ENCODE measurements at places on chromosomes 12 and 14.

- peak; percentile 95 for DNase-seq
Observed at GRCh38 chr14:34650786-34651584, 21.0 kb upstream of the SNX6 start.

DNA sequence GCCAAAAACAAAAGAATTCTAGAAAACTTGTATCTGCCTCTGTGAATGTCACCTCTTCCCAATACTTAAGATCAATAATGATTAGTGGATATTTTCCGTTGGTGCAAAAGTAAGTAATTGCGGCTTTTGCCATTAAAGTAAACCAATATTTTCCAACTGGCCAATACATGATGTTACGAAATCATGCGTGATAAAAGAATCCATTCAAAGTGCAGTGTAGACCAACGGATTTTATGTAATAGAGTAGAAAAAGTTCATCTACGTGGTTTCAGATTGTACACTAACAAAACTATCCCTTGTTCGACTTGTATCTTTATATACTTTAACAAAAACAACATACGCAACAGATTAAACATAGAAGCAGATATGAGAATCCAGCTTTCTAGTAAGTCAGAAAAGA, 626 bp upstream of the ZNF268 start:
- no peak for DNase-seq

GRCh38 chr12:79409562-79409961, 281.2 kb downstream of the PAWR start:
- DNase-seq, result peak; percentile 61

GRCh38 chr12:6284273-6284672, 26.2 kb upstream of the PLEKHG6 start:
- DNase-seq, result no peak

DNA sequence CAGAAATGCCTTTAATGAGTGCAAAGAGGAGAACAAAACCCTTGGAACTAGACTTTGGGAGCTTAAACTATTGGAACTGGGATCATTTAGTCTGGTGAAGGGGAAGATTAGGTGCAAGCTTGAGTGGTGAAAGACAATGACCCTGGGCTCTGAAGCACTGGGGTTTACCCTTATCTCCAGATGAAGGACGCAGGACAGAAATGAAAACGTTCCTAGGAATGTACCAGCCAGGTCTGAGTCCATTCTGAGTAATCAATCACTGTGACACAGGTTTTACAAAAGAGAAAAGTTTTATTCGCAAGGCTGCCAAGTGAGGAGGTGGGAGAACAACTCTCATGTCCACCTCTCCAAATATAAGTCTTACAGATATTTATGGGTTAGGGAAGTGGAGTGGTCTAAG, 249.1 kb downstream of the LRIG3 start:
- peak; percentile 4 for DNase-seq

DNA sequence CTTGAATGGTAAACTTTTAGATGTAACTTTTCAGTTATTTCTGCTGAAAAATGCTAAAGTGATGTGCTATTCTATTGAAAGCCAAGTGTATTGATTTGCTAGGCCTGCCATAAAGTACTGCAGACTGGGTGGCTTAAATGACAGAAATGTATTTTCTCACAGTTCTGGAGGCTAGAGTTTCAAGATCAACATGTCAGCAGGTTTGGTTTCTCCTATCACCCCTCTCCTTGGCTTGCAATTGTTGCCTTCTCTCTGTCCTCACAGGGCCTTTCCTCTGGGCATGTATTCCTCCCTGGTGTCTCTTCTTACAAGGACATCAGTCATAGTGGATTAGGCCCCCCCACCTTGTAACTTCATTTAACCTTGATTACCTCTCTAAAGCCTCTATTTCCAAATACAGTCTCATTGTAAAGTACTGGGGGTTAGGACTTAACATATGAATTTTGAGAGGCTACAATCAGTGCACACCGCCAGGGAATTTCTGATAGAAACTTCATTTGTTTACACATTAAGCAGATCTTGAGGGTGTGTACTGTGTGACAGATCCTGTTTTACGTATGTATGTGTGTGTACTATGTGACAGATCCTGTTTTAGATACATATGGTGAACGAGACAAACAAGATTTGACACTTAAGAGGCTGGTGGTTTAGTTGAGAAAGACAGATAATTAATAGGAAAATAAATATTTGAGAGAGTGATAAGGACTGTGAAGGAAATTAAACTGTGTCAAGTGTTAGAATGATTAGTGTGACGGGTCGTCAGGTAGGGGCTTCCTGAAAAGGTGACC, 49.5 kb downstream of the ADIPOR2 start:
- peak; percentile 42 for DNase-seq

DNA sequence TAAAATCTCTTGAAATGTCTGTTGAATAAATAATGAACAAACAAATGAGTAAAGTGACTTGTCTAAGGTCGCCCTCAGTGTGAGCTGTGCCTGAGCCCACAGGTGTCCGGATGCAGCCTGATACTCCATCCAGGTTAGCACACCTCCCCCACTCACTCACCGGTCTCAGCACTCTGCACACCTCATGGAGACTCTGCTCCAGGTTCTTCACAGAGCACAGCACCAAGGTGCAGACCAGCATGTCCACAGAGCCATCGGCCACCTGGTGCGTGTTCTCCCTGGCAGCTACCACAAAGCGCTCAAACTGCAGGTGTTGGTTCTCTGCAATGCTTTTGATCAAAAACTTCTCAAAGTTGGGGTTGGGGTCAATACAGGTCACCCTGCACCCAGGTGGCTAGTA, 4.1 kb upstream of the KRT7 start:
- DNase-seq, result no peak

DNA sequence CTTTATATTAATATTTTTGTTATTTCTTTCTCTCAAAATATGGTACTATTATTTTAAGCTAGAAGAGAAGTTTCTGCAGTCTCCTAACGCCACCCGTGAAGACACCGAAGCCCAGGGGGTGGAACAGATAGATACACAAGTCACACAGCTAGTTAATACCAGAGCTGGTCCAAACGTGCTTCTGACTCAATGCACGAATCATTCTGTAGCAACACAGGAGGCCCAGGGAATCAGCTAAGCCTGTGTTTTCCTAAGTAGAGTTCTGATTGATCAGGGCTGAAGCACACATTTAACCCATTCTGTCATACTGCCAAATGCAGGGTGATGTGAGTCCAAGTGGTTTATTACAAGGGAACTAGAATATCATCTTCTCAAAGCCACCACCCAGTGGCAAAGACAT, 116.9 kb upstream of the PWP1 start:
- peak; percentile 59 for DNase-seq

DNA sequence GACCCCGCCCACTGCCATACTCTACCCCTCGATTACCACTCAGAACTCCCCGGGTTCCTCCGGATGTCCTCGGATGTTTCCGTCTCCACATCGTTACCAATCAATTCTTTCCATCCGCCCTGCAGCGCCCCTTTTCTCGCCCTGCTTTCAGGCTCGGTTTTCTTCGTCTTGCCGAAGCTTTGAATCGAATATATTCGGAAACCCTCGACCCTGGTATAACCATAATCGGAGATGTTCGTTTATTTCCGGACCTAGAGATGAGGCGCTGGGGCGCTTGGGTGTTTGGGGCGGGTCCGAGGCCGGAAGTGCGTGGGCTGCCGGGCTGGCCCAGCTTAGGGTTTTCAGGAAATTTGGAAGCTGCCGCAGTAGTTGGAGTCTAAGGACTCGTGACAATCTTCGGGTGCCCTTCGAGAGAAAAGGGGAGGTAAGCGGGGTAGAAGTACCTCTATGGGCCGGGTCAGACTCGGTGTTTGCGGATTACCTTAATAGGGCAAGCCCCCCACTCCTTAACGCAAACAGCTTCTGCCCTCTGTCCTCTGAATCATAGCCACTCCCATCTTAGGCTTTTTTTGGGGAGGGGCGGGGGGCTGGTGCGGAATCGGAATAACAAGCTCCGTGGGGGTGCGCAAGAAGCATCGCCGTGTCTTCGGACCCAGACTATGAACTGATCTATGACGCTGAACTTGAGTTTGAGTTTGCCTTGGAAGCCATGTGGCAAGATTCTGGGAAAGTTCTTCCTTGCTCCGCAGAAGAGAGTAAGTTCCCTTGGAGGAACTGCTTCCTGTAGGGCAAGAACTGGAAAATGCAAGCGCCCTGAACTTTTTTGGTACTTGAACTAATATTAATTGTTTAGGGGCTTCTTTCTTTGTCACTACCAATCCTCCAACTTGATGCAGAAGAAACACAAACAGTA, at the start of gene C14orf119:
TSS of gene C14orf119 (plus strand) at position 310 of the 913 bp plus-strand sequence. CDS start 2,154 bp downstream, outside the sequence.
- DNase-seq, result peak; percentile 99

DNA sequence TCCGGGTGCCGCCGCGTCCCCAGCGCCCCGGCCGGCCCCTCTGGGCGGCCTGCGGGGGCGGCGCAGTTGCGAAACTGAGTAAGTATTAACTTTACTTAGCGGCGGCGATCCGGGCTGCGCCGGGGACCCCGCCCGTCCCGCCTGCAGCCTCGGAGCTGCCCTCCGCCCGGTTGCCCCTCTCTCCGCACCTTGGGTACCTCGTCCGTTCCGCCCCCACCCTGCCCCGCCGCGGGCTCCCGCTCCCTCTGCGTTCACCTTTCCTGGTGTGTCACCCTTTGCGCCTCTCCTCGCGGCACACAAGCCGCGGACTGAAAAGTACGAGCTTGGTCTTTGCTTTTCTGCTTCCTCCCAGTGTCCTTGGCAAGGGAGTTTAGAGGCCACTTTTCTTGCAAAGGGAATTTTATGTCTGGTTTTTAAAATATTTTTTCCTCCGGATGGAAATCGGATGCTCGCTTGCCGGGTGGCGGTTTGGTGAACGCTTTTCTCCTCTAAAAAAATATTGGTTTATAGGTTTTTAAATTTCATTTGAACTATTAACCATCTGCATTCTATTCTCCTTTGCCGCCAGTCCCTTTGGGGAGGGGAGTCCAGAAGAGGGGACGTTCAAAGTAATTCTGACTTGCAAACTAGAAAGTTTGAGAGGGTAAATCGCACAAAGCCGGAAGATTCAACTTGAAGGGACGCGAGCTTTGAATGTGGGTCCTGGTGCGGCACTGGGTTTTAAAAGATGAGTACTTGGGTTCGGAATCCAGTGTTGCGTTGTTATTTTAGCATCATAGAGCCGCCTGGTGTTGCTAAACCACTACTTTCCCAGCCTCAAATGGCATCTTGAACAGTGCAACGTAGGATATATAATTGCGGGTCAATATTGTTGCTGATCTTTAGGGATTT, 834 bp downstream of the RASSF8 start:
- peak; percentile 65 for DNase-seq

DNA sequence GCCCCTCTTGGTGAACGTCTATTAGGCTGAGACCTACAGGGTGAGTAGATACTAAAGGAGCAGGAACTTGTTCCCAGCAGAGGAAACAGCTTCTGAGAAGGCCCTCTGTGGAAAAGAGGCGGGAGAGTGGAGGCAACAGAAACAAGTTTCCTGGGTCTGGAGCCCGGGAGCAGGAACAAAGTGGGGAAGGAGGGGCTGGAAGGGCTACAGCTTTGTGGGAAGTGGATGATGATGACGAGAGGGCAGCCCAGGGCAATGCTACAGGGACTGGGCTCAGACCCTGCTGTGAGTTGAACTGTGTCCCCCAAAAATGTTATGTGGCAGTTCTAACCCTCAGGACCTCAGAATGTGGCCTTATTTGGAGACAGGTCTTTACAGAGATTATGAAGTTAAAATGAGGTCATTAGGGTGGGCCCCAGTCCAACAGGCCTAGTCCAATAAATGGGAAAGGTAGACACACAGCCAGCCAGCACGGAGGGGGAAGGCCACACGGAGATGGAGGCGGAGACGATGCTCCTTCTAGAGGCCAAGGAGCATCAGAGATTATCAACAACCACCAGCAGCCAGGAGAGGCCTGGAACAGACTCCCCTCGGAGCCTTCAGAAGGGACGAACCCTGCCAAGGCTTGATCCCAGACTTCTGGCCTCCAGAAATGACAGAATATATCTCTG, 14.3 kb downstream of the CAMKK2 start:
- no peak for DNase-seq

DNA sequence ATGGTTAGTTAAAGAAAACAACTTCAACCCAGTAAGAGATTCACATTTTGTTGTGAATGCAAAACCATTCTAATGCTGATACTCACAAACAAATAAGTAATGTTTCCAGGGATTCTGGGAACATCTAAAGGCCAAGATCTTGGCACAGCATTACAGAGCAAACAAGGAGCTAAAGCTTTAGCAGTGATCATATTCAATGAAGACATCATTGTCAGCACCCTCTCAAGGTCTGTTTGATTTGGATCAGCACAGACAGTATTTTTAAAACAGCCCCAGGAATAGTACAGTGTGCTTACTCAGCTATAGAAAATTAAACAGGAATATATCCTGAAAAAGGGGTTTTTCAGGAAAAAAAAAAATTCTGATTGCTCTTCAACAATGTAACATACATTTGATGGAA, 71.4 kb downstream of the TMEM260 start:
- no peak for DNase-seq

DNA sequence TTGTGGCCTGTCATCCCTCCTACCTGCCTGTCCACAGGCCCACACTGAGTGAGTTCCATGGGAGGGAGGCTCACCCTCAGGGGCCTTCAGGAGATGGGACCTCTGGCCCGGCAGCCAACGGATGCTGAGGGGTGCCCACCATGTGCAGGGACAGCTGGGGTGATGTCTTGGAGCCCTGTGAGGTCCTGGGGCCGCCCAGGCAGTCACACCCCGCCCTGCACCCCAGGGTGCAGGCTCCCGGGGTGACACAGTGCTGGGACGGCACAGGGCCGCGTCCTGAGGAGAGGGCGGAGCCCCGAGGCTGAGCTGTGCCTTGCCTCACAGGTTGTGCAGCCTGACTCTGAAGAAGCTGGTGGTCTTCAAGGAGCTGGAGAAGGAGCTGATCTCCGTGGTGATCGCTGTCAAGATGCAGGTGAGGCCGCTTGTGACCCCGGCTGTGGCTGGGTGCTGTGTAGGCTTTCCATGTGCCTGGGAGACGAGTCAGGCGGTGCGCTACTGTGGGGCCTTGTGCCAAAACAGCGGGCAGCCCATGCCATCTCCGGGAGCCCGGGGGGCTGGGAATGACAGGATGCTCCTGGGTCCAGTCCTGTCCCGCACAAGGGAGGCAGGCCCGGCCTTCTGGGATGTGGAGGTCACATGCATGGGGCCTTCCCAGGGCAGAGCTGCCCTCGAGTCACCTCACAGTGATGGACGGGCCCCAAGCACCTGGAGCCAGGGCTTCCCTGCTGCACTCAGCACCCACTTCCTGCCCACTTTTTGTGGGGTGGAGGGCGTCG, 33.8 kb downstream of the PACS2 start:
- no peak for DNase-seq

DNA sequence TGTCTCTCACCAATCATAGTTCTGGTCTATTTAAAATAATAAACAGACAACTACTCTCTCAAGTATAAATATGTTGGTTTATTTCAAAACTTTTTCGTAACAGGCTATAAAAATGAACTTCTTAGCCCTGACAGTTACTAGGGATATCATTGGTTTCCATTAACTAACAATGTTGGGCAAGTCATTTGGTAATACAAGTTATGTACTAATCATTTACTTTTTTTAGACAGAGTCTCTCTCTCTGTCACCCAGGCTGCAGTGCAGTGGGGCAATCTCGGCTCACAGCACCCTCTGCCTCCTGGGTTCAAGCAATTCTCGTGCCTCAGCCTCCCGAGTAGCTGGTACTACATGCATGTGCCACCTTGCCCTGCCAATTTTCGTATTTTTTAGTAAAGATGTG, 14.6 kb upstream of the KANSL2 start:
- DNase-seq, result no peak
